Activated CD4-positive, alpha-beta T cell treated with anti-CD3 and anti-CD28 coated beads for 36 hours (primary cell): ENCODE measurements at places on chromosomes 3 and 15.
A peak's percentile ranks its signal among the peaks of the same experiment; 100 is the strongest.

- no peak overlapping the region for H3K4me3 ChIP-seq
- H3K4me1 ChIP-seq: no peaks in the 10 kb centered on the region
- H3K27ac ChIP-seq: no peak overlapping the region
- H3K27me3 ChIP-seq: peaks cover 10% of the 10 kb centered on the region
- H3K36me3 ChIP-seq: no peaks in the 10 kb centered on the region
These were observed 194.5 kb upstream of the TBC1D5 start for GRCh38 chr3:17936736-17937480.

- H3K4me1 ChIP-seq: no peaks in the 10 kb centered on the region
- DNase-seq: no peak
- H3K27ac ChIP-seq: no peak overlapping the region
- no peak overlapping the region for H3K4me3 ChIP-seq
- peaks cover 7% of the 10 kb centered on the region for H3K27me3 ChIP-seq
These were observed 99.5 kb downstream of the SV2B start for GRCh38 chr15:91199511-91199910.

- no peak overlapping the region for H3K27ac ChIP-seq
- peaks cover 4% of the 10 kb centered on the region for H3K27me3 ChIP-seq
- no peaks in the 10 kb centered on the region for H3K4me1 ChIP-seq
- no peak overlapping the region for H3K4me3 ChIP-seq
These were observed 799.9 kb downstream of the AGBL1 start for GRCh38 chr15:86879250-86880229.

DNA sequence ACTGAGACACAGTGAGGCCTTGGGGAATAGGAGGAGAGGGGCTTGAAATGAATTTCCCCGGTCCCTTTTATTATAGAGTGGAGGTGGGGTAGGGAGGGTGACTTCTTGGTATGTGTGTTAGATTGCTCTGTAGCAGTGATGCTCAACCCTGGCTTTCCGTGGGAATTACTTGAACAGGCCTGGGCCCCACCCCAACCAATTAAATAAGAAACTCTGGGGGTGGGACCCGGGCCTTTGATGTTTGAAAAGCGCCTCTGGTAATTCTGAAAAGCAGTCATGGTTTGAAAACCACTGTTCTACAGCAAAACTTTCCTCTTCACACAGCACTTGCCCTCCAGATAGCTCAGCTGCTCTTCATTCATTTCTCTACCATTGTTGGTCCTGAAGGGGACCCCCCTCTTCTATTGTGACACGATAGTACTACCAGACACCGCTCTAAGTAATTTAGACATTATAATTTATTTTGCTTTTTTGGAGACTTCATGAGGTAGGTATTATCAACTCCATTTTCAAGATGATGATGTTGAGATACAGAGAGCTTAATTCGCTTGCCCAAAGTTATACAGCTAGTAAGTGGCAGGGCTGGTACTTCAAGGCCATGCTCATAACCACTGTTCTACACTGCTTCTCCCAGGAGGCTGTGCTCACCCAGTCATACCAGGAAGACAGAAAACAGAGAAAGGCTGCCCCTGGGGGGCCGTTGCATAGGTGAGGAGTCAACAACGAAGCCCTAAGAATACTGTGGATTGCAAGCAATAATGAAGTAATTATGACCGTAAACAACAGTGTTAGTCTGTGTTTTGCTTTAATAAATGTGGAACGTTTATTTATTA lies 176.2 kb downstream of the PEX5L start:
- H3K36me3 ChIP-seq: no peaks in the 10 kb centered on the region
- H3K27ac ChIP-seq: no peak overlapping the region
- no peak overlapping the region for H3K4me3 ChIP-seq
- H3K4me1 ChIP-seq: peaks cover 3% of the 10 kb centered on the region
- DNase-seq: peak; percentile 50
- H3K27me3 ChIP-seq: no peaks in the 10 kb centered on the region

DNA sequence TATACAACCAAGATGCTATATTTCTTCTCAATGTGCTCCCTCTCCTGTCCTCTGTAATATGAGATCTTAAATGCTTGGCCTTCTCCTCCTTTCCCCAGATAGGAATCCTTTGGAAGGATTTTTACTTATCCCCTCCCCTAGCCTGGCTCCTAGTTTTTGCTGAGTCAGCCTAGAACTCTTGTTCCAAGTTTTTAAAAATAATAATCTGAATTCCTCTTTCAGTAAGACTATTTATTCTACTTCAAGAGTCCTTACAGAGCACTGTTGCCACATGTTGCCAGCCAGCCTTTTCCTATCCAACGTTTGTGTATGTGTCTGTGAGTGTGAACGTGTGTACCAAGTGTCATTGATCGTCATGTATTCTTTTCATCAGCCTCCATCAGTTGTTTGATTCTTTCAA lies 11.0 kb upstream of the KCNMB2 start:
- no peaks in the 10 kb centered on the region for H3K4me1 ChIP-seq
- no peak for DNase-seq
- no peak overlapping the region for H3K4me3 ChIP-seq
- no peaks in the 10 kb centered on the region for H3K36me3 ChIP-seq
- H3K27ac ChIP-seq: no peak overlapping the region

GRCh38 chr3:75075158-75075557 lies 460.7 kb upstream of the CNTN3 start:
- H3K4me3 ChIP-seq: no peak overlapping the region
- no peak overlapping the region for H3K27ac ChIP-seq
- no peaks in the 10 kb centered on the region for H3K4me1 ChIP-seq
- H3K36me3 ChIP-seq: no peaks in the 10 kb centered on the region
- no peaks in the 10 kb centered on the region for H3K27me3 ChIP-seq

- H3K27me3 ChIP-seq: no peaks in the 10 kb centered on the region
- H3K36me3 ChIP-seq: no peaks in the 10 kb centered on the region
- DNase-seq: no peak
These were observed 28.3 kb upstream of the RYR3 start for GRCh38 chr15:33282226-33283020.

- H3K4me3 ChIP-seq: peak overlapping the region; percentile 86
- DNase-seq: peak; percentile 34
- H3K27me3 ChIP-seq: peaks cover 6% of the 10 kb centered on the region
- H3K4me1 ChIP-seq: peaks cover 54% of the 10 kb centered on the region
These were observed 1.1 kb downstream of the NPTN start for GRCh38 chr15:73631915-73632669.

DNA sequence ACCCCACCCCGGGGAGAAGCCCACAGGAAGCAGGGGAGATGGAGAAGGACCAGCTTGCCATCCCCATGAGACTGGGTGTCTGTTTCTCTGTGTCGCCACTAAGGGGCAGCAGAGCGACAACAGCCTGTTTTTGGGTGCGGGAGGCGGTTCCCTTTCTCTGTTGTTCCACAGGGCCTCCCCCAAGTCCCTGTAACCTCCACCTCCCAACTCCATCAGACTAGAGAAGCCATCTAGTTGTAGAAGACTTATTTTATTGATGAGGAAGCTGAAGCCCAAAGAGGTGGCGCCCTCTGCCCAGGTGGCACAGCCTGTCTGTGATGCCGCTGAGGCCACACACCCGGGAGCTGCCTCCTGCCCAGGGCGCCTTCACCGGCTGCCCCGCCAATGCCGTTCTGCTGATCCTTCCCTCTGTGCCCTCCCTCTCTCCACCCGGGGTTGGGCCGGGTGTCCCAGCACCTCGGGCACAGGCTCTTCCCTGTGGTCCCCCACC lies 3.9 kb upstream of the CCDC9B start:
- peak; percentile 85 for DNase-seq
- no peaks in the 10 kb centered on the region for H3K27me3 ChIP-seq
- H3K27ac ChIP-seq: no peak overlapping the region

DNA sequence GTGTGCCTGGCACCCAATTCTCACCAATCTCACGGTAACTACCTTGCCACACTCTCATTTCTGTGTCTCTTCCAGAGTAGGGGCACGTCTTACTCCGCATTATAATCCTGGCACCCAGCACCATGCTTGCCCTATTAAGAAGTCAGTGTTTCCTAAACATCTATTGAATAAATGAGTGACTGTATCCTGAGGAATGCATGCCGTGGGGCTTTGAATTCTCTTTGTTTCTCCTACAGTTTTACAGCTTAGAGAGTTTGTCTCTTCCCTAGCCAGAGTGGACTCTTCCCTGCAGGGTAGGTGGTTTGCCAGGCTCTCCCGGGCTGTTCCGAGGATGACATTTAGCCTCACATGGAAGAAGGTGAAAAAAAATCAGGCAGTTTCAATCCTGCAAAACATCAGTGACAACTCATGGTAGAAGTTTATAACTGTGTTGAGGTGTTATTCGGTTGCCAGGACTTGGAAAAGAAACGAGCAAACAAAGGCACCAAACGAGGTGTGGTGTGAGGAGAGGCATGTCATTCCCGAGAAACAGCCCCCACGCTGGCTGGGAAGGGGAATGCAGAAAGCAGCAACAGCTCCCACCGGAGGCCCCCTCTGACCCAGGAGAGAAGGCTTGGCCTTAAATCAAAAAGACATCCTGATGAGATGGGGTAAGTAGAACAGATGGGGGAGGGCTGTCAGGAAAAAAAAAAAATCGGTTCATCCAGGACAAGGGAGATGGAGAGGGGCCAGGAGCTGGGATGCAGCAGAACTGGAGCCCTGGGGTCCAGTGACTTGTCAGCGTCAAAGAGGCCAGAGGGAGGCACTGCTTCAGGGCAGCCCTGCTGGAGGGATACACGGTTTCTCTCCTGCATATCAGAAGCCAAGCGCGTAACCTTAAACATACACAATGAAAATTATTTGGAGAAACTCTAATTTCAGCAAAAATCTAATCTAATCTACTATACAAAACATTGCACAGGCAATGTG lies 168.4 kb upstream of the ARRDC4 start:
- DNase-seq: no peak
- peaks cover 2% of the 10 kb centered on the region for H3K27me3 ChIP-seq
- no peaks in the 10 kb centered on the region for H3K36me3 ChIP-seq
- H3K27ac ChIP-seq: no peak overlapping the region

GRCh38 chr15:94122516-94122915 lies 108.8 kb upstream of the MCTP2 start:
- H3K27me3 ChIP-seq: no peaks in the 10 kb centered on the region
- no peaks in the 10 kb centered on the region for H3K36me3 ChIP-seq
- no peak overlapping the region for H3K4me3 ChIP-seq
- H3K4me1 ChIP-seq: no peaks in the 10 kb centered on the region
- no peak for DNase-seq

- no peaks in the 10 kb centered on the region for H3K4me1 ChIP-seq
- no peaks in the 10 kb centered on the region for H3K36me3 ChIP-seq
- peaks cover 25% of the 10 kb centered on the region for H3K27me3 ChIP-seq
These were observed 162.7 kb downstream of the GMNC start for GRCh38 chr3:190699776-190700175.

- H3K36me3 ChIP-seq: no peaks in the 10 kb centered on the region
- H3K4me3 ChIP-seq: no peak overlapping the region
- peaks cover 7% of the 10 kb centered on the region for H3K4me1 ChIP-seq
- peak; percentile 42 for DNase-seq
- H3K27me3 ChIP-seq: no peaks in the 10 kb centered on the region
These were observed 37.5 kb upstream of the IQSEC1 start for GRCh38 chr3:13110678-13111116.

- no peaks in the 10 kb centered on the region for H3K36me3 ChIP-seq
- DNase-seq: no peak
- H3K4me1 ChIP-seq: peaks cover 3% of the 10 kb centered on the region
- H3K27me3 ChIP-seq: peaks cover 2% of the 10 kb centered on the region
- H3K4me3 ChIP-seq: no peak overlapping the region
- H3K27ac ChIP-seq: no peak overlapping the region
These were observed 533.1 kb upstream of the CBLB start for GRCh38 chr3:106401666-106402490.

DNA sequence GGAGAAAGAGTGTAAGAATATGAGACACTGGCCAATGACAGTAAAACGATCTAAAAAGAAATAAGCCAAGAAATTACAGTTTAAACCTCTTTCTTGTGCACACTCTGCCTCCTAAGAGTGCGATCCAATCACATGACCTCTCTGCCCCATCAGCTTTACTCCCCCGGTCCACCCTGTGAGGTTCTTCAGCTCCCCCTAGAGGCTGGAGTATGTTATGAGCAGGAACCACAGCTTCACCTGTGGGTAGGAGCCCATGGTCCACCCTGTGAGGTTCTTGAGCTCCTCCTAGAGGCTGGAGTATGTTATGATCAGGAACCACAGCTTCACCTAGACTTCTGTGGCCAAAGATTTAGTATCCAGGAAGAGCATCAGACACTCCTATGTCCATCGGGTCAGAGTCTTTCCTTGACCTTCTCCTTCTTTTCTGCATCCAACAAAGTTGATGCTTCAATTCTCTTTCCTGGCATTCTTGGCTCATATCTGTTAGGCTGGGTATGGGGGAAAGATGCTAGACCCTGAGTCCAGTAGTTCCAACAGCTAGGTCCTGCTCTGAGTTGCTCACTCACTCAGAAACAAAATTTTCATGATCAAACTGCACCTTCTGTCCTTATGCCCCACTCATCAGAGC lies 164.0 kb downstream of the MINAR1 start:
- H3K27ac ChIP-seq: no peak overlapping the region
- no peak overlapping the region for H3K4me3 ChIP-seq
- H3K27me3 ChIP-seq: peaks cover 25% of the 10 kb centered on the region
- no peaks in the 10 kb centered on the region for H3K36me3 ChIP-seq

DNA sequence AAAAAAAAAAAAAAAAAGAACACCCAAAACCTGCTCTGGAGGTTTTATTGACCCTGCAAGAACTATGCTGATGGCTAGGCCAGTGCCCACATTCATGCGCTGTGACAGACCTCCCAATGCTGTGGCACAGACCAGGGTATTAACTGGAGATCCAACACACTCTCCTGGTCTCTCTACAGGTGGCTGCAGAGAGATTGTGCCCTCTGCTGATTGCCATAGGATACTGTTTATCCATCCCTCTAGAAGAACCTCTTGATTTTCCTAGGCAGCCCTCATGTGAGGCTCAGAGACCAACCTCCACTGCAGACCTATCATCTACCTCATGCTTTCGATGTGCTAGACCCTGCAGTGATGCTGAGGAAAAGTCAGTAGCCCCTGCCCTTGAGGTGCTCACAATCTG lies 125.5 kb upstream of the TRIM42 start:
- no peaks in the 10 kb centered on the region for H3K4me1 ChIP-seq
- no peaks in the 10 kb centered on the region for H3K27me3 ChIP-seq
- H3K4me3 ChIP-seq: no peak overlapping the region
- DNase-seq: no peak
- no peak overlapping the region for H3K27ac ChIP-seq

DNA sequence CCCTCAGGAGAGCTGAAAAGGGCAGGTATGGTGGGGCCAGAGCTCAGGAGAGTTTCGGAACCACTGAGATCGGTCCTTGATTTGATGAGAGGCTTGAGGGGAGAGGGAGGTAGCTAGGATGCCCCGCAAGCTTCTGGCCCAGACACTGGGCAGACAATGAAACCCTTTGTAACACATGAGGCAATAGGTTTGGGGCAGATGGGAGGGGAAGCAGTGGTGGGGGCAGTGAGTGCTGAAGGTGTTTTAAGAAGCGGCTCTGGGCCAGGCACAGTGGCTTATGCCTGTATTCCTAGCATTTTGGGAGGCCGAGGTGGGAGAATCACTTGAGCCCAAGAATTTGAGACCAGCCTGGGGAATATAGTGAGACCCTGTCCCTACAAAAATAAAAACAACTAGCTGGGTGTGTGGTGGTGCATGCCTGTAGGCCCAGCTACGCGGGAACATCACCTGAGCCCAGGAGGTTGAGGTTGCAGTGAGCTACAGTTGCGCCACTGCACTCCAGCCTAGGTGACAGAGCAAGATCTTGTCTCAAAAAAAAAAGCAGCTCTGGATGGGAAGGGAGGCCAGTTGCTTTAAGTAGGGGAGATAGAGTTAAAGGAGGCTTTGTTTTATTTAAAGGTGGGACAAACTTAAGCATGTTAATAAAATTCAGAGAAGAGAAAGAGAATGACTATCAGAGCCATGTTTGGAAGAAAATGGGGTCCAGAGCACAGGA lies 9.6 kb upstream of the SNX22 start:
- DNase-seq: no peak
- H3K4me1 ChIP-seq: no peaks in the 10 kb centered on the region
- peaks cover 24% of the 10 kb centered on the region for H3K36me3 ChIP-seq
- H3K4me3 ChIP-seq: no peak overlapping the region
- no peak overlapping the region for H3K27ac ChIP-seq
